LoVo (cell line): ENCODE measurements at places on chromosomes 12 and 14.

DNA sequence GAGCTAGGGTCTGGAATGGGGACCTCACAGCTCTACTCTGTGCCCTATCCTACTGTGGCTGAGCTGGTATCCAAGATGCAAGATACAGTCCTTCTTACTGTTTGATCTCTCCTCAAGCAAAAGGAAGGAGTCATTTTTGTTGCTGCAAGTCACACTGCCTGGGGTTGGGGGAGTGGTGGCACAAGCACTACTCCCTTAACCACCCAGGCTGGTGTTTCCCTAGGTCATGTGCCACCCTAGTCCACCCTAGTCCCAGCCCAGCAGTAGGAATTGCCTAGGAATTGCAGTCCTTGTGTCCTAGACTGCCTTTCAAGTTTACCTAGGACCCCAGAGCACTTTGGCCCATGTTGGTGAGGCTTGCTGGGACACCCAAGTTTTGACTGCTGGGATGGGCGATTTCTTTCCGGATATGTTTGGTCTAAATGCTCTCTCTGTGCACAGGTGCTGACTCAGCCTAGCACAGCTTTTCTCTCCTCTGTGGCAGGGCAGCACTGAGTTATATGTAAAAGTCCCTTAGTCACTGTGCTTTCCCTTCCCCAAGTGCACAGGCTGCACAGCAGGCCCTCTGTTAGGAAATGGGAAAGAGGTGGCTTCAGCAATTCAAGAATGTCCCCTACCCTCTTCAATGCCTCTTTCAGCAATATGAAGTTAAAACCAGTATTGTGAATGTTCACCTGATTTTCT lies 54.9 kb downstream of the SLC6A15 start:
- no peak for DNase-seq

- DNase-seq: peak; percentile 59
Observed at GRCh38 chr14:22822571-22823098, 7.1 kb upstream of the MRPL52 start.

- no peak for DNase-seq
Observed at GRCh38 chr12:116200812-116201211, 76.7 kb downstream of the MED13L start.

GRCh38 chr14:25400607-25401206 lies 350.8 kb upstream of the STXBP6 start:
- peak; percentile 63 for DNase-seq

DNA sequence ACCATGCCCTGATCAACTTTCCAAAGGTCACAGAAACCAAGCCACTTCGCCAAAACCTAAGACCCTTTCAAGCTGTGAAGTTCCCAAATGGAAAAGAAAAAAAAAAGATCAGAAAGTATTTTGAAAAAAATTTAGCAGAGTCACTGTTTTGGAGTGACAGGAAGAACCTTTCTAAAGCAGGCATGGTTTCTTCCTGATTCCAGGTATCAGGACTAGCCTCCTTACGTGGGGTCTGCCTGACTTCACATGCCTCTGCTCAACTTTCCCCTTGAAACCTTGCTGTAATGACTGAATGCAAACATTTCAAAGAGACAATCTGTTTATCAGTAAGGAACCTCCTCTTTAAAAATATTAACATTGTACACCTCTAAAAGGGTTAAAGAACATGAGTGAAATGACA lies 9.5 kb downstream of the CORO1C start:
- DNase-seq: no peak

- DNase-seq: peak; percentile 80
Observed at GRCh38 chr12:100668945-100669536, 95.6 kb downstream of the GAS2L3 start.

DNA sequence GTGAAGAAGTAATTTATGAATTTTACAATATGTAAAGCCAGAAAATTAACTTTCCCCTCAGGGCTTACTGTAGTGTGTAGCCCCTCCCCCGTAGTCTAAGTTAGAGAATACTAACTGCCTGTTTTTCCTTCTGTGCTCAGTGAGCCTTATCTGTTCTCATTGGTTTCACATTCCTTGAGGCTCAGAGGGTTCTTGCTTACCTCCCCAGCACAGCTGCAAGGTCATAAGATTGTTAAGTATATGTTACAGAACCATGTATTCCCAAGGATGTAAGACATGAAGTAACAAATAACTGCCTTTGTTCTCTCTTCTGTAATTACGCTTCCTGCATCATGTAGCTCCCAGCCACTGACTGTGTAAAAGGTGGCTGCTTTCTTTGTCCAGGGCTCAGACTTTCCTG lies 1351.1 kb downstream of the TMEM121 start:
- no peak for DNase-seq

- DNase-seq: no peak
Observed at GRCh38 chr12:46261646-46262045, 7.2 kb downstream of the SLC38A1 start.

- DNase-seq: no peak
Observed at GRCh38 chr14:29410581-29410980, 517.1 kb downstream of the PRKD1 start.

- DNase-seq: no peak
Observed at GRCh38 chr12:131511391-131511802, 199.5 kb upstream of the SFSWAP start.

- peak; percentile 4 for DNase-seq
Observed at GRCh38 chr14:36942522-36943245, 229.7 kb downstream of the SLC25A21 start.

DNA sequence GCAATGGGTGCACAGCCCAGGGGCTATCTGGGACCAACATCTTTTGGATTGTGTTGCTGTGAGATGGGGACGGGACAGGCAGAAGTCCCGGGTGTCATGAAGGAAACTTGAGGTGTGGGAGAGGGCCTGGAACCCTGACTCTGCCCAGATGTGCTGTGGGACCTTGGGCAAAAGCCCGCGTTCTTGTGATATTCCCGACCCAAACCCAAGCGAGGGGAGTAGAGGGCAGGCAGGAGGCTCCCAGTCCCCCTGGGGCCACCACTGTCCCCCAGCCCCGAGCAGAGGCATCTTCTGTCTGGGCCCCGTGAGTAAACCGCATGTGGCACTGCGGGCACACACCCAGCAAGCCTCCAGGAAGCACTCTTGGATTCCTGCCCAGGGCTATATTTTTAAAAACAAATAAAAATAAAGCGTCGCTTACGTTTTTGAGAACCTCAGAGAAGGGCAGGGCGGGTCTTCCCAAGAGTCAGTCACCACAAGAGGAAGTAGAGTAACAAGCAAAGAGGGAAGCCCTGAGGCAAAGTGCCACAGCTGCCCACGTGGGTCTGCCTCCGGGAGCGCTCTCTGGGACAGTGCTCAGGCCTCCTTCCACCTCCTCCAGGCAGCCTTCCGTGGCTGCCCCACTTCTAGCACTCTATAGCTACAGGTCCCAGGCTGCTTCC lies 39.5 kb downstream of the BEGAIN start:
- DNase-seq: peak; percentile 78

GRCh38 chr12:3832738-3833137 lies 40.5 kb downstream of the PARP11 start:
- no peak for DNase-seq

- no peak for DNase-seq
Observed at GRCh38 chr12:38586789-38587188, 270.2 kb downstream of the ALG10B start.

GRCh38 chr12:60152756-60153155 lies 556.9 kb downstream of the SLC16A7 start:
- DNase-seq: no peak

DNA sequence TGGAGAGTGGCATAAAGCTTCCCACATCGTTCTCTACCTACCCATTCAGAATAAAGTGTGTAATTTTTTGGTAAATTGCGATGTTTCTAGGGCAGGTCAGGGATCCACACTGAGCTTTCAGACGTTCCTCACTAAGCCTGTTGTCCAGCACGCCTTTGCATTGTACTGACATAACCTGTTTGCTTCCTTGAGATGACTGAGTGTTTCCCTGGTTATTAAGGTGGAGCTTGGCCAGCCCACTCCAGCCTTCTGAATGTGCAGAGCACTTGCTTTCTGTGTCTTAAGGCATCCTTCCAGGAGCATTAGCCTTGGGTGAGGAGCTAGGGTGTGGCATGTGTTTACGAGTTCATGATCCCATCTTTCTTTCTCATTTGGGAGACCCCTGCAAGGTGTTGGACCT lies 96.4 kb downstream of the TMEM260 start:
- DNase-seq: no peak

- DNase-seq: no peak
Observed at GRCh38 chr12:114168061-114168460, 201.9 kb upstream of the RBM19 start.
